ENCODE measurements at places on chromosomes 3 and 15. TPM values are rescaled to one million over a fixed set of nuclear protein-coding genes. Genes with fewer than 3 reads are reported as not detected.

GRCh38 chr15:82862886-82863285, 53.5 kb downstream of the WHAMM start:
- no peak for DNase-seq

DNA sequence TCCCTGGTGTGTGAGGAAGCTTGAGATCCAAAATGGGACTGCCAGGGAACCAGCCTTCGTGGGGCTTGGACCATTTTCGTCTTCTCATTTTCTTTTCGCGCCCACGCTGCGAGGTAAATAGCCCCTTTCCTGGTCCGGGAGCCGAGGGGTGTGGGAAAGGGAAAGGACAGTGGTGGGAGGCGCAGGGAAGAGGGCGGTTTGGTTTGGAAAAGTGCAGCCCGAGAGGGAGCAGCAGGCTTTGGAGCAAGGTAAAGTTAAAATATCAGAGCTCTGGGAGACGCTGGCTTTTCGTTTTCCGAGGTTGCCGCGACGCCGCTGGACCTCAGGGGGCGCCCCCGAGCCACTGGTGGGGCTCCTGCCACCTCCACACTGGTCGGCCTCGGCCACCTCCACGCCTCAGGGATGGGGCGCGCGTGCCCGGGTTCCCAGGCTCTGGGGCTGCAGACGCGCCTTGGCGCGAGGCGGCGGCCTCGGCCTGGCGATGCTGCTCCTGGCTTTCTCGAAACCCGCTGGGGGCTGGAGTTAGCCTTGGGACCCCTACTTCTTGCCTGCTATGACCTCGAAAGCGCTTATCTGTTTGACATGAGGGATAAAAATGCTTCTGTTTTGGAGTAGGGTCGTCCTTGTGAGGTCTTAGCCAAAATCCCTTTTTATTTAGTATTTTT, 3.2 kb downstream of the PTPRG start:
- DNase-seq = no peak

DNA sequence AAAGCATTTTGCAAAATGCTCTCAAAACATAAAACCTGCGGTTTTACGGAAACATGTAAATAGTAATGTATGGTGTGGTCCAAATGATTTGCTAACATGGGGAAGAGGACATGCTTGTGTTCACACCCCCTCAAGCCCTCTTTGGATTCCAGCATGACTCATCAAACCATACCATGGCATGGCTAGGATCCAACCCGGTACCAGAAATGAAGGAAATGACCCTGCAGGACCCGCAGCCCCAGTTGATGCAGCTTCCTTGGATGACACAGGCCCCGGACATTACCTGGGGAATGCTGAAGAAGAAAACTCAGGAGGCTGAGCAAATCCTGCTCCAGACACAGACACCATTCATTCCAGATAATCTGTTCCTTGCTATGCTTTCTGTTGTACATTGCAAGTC, 222.9 kb downstream of the DTWD1 start:
- DNase-seq = no peak

GRCh38 chr15:39504808-39505207, 76.1 kb upstream of the THBS1 start:
- DNase-seq = peak; percentile 82

GRCh38 chr3:156808025-156808424, 18.1 kb upstream of the LEKR1 start:
- no peak for DNase-seq

The SCG5 gene
- 9.4 TPM for polyA plus RNA-seq

DNA sequence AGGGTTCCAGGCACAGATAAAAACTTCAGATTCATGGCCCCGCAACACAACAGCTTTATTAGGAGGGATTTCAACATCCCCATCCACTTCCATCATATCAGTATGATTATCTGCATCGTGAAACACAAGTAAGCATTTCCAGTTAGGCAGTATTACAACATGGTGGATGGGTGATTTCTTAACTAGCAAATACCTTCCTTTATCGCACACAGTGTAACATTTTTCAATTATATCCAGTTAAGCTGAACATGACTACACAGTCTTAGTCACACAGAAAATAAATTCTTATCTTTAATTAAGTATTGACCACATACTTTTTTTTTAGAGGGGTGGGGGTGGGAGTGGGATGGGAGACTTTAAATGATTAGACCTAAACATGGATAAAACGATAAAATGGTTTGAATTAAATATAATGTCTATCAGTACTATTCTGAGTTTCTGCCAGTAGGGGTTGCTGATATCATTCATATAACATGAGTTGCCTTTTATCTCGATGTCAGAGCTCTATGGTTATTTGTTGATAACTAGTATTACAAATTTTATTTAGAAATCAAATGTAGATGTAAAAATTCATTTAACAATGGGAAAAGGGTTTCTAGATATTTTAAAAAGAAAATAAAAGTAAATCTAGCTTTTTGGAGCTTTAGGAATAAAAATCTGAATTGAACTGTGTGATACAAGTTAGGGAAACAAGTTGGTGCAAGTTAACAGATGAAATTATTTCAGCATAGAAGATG, 146.6 kb downstream of the TBL1XR1 start:
- no peak for DNase-seq

DNA sequence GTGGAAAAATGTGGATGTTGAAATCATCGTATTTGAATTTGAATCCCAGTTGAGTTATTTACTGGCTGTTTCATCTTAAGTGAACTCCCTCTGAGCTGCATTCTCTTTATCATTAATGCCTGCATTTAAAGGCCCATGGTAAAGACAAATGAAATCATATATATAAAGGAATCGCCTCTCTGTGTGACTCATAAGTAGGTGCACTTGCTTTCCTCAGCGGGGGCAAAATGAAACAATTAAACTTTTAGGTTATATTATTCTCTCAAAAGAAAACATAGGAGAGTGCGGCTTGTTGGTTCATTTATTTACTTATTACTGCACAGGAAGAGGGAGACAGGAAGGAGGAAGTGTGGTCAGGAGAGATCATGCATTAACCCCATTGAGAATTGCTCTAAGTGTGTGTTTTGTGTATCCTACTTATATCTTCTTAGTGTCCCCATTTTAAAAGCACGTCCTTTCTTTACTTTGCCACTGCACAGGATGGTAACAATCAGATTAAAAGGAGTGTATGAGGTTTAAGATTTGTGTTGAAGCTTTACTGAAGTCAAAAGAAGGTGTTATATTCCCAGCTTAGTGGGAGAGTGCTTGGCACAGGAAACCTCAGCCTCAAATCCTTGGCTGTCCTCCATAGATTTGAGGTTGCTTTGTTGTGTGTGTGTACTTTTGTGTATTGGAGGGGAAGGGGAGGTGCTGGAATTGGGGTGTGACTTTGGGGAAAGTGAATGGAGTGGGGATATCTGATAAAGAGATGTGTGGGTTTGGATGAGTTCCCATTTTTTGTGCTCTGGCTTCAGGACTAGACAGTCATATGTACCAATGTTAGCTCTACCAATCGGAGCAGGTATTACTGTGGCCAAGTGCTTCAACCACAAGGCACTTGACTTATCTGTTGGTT, 595.8 kb upstream of the NR2F2 start:
- no peak for DNase-seq

- no peak for DNase-seq
Observed at GRCh38 chr3:50352781-50353180, 2.1 kb downstream of the CYB561D2 start.

DNA sequence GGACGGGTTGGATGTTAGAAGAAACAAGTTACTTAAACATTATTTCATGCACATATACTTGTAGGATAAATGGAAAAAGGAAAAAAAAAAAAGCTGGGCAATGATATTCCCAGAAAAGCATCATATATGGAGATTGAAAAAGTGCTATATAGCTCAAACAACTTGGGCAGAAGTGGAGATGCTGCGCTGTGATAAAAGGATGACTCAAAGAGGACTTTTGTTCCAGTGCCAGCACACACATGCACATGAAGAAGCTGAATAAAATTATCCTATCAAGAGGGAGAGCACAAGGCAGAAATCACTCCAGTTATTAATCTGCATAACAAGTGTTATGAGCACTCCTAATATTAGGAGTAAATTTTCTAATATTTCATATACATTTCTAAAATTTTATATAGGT, 30.9 kb downstream of the FRMD4B start:
- no peak for DNase-seq

DNA sequence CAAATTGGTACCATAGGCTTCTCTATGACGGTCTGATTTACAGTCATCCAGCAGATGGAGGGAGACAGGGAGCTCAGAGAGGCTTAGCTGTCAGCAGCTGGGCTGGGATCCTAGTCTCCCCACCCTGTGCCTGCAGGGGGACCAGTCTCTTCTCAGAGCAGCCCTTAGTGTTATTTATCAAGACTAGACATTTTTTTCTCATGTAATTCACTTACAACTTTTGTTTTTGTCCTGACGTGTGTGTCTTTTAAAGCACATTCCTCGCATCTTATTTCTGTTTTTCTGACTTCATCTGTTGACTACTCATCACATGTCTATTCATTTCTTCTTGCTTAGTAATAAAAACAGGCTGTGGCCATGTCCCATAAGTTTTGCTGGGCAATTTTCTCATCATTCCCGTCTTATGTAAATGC, 116.1 kb downstream of the KLF13 start:
- DNase-seq = peak; percentile 97

DNA sequence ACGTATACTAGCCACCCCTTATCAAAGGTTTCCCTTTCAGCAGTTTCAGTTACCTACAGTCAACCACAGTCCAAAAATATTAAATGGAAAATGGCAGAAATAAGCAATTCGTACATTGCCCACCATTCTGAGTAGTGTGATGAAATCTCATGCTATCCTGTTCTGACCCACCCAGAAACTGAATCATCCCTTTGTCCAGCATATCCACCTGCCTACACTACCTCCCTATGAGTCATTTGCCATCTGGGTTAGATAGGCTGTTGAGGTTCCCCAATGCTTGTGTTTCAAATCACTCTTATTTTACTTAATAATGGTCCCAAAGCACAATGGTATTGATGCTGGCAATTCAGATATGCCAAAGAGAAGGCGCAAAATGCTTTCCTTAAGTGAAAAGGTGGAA, 15.3 kb upstream of the PHC3 start:
- no peak for DNase-seq

GRCh38 chr3:187072511-187072910, 66.8 kb downstream of the RPL39L start:
- DNase-seq = no peak

The PPM1L gene
- polyA plus RNA-seq = 0.72 TPM

The MEGF11 gene
- polyA plus RNA-seq = 0.04 TPM

- no peak for DNase-seq
Observed at GRCh38 chr15:66187271-66187670, 66.3 kb downstream of the MEGF11 start.

GRCh38 chr15:48366584-48367312, 35.5 kb downstream of the DUT start:
- no peak for DNase-seq

DNA sequence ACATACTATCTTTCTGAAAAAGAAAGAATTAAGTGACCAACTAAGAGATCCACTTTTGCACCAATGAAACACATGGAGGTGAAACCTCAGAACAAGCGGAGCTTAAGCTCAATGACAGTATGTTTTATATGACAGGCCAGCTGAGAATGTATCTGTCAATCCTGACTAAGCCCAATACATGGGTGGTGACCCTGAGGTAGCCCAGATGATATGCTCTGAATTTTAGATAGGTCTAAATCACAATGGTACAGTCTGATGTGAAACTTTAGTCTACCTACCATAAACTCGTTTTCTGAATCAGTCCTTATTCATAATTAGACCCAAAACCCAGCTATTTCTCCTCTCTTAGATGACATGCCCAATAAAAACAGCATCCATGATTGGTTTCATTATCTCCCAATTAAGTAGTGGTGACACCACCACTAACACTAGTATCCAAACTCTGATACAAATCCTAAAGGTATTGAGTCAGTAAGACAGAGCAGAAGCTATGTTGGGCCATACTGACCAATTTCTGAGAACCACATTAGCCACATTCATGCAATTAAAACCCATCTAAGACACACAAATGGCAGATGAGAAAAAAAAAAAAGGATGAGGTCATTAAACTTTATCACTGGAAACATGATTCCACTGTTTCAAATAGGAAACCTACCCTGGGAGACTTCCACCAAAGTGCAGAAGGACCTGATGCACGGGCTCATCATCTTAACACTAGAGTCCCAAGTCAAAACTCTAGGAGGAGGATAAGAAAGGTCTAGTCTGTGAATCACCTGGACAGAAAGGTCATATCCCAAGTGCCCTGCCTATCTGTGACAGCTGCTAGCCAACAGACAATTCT, 20.6 kb downstream of the CMTM6 start:
- no peak for DNase-seq

- peak; percentile 69 for DNase-seq
Observed at GRCh38 chr3:15007681-15008141, 57.4 kb downstream of the MRPS25 start.

The TMEM45A gene
- polyA plus RNA-seq = 35.1 TPM

DNA sequence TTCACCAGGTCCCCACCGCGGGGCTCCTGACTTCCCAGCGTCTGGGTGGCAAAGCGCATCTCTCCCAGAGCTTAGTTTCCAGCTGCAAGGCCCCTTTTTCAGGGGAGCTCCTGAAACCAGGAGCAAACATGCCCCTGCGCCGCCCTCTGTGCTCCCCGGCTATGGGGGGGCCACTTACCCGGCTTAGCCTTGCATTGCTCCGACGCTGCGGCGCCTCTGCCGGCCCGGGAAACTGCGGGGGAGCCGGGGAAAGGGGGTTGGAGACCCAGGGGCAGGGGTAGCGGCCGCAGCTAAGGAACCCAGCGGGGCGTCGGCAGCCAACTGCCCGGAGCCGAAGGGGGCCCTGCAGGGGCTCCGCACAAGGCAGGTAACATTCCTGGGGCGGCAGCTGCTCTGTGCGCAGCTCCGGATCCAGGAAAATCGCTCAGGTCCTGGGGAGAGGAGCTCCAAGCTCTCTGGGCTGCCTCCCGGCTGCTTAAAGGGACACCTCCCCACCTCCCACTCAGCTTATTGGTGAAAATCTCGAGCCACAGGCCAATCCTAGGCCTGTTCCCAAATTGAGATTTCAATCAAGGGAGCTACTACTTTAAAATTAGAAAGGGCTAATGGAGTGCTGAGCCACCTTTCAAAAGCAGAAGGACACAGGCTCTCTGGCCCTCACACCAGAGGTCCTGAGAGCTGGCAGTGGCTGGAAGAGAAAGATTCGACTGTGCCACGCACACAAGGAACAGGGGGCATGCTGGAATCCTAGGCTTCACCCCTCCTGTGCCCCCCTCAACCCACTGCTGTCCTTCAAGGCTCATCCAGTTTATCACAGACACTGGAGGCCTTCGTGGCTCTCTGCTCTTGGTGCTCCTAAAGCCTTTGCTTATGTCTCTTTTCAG, 42.7 kb upstream of the PRICKLE2 start:
- no peak for DNase-seq

The CGNL1 gene
- polyA plus RNA-seq = 0.06 TPM

DNA sequence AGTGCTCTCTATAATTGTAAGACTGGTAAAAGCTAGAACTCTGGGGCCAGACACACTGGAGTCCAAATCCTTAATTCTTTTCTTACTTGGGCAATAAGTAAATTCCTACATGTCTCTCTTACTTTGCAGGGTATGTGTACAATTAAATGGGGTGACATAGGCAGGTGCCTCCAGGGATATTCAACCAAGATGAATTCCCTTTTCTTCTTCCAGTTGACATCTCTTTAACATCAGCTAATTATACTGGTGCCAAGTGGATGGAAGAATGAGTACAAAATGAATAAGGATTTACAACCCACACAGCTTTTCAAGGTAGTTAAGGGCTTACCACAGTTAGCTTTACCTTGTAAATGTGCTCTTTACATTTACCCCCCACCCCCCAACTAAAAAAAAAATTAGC, 295.5 kb upstream of the GADL1 start:
- no peak for DNase-seq

The FEZF2 gene
- polyA plus RNA-seq = not detected

GRCh38 chr3:156818273-156818651, 7.9 kb upstream of the LEKR1 start:
- DNase-seq = no peak

- no peak for DNase-seq
Observed at GRCh38 chr3:41457176-41457575, 257.9 kb downstream of the CTNNB1 start.
